ENCODE measurements at places on chromosomes 2 and 18.

- DNase-seq = no peak
Observed at GRCh38 chr2:152693033-152693432, 24.2 kb downstream of the PRPF40A start.

- DNase-seq = no peak
Observed at GRCh38 chr18:53544917-53545316, 679.6 kb downstream of the MBD2 start.

DNA sequence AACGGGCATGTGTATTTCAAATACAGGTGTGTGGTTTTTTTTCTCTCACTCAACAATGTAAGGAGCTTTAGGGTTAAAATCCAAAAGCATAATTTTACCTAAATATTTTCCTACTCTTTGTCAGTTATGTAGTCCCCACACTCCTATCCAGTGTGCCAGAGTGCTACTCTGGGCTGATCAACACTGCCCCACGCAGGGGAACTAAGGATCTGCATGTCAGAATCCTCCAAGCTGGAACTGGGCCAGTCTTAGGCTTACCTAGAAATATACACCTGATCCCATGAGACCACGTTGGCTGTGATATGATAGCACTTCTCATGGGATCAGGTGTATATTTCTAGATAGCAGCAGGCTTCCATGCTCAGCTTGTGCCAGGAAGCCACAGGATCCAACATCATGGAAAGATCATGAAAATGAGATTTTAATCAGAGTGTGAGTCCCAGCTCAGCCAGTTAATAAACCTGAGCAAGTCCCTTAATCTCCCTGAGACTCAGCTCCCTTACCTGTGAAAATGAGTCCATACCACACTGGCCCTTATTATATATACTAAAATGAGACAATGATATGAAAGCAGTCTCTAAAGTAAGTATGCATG is 29.7 kb downstream of the CCDC141 start:
- peak; percentile 62 for DNase-seq

DNA sequence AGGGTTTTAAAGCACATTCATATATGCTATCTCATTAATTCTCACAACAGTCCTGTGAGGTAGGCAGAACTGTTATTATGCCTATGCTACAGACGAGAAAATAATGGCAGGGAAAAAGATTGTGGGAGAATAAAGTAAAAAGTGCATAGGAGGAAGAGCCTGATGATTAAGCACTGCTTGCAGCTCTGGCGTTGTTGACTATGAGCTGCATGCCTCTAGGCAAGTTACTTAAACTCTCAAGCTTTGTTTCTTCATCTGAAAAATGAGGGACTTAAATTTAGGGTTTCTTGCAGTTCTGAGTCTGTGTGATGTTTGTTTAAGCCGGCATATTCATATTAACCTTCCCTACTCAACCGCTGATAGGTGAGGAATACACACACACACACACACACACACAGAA is 51.6 kb upstream of the RAPH1 start:
- no peak for DNase-seq

DNA sequence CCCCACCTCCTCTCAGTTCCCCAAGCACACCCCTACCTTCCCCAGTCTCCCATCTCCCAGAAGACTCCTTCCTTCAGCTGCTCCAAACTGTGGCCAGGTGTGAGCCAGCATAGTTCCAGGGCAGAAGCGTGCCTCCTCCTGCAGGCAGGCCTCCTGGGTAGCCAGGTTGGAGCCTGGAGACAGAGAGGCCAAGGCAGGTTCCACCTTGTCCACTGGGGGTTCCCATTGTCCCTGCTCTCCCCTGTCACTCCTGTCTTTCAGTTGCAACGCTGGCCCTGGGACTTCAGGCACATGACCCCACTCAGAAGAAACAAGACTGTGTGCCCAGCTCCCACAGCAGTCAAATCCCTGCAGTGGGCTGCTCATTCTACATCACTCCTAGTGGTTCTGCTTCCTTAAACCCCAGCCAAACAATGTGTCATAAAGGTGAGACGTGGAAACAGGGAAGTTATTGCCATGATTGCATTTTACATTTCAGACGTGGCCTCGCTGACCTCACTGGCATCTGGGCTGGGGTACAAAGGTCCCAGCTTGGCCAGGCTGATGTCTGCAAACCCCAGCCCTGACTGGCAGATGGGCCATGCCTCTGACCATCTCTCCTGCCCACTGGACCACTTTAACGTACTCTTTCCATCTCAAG is 96.5 kb upstream of the BOD1L2 start:
- DNase-seq = no peak

- DNase-seq = no peak
Observed at GRCh38 chr2:196266855-196267254, 95.5 kb upstream of the STK17B start.

- DNase-seq = no peak
Observed at GRCh38 chr2:99238599-99238998, 16.9 kb downstream of the LYG2 start.

GRCh38 chr2:110100480-110100879 is 15.1 kb downstream of the MALL start:
- peak; percentile 34 for DNase-seq

GRCh38 chr2:196247114-196247975 is 76.0 kb upstream of the STK17B start:
- no peak for DNase-seq

GRCh38 chr2:29060441-29060840 is 13.9 kb downstream of the PCARE start:
- DNase-seq = no peak

DNA sequence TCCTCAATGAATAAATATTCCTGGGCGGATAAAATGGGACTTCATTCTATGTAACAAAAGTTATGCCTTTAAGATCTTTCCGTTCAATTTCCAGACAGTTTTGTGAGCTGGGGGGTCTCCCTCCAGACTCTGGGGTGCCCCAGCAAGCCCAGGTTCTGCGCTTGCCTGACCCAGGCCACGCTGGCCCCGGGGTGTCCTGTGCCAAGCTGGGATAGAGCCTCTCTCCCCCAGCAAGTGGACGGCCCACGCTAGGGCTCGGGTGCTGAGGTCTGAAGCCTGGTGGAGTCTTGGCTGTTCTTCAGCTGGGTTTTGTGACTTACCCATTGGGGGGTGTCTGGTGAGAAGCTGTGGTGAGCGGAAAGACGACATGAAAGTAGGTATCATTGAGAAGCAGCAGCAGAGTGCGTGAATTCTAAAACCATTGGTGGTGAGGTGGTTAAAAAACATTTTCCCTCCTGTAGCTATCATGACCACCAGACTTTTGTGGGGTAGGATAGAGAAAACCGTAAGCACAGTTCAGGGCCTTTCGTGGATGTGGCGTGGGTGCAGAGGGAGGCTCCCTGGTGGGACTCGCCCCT is 346.8 kb downstream of the ANAPC1 start:
- DNase-seq = no peak

GRCh38 chr18:7904529-7904928 is 337.4 kb downstream of the PTPRM start:
- no peak for DNase-seq

DNA sequence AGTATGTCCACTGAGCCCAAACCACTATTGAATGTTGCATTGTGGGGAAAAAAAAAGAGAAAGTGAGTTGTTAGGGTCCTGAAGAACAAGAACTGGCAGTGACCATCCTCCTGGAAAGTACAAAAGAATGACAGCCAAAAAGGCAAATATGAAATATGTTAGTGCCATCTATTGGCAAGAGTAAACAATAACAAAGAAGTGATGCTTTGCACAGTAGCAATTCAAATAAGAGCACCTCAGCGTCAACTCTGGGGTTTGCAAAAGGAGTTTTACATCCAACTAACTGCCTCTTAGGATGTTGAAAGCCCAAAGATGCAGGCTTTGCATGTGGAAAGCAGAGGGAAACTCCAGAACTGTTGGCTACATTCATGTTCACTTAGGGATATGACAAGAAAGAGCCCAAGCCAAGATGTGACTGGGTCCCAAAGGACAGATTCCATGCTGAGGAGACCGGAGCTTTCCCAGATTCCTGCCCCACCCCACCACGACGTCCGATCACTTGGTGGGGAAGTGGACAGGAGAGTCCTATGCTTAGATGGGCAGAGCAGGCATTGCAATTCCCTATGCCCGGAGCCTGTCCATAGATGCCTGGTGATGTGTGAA is 15.6 kb downstream of the TRABD2A start:
- DNase-seq = no peak

DNA sequence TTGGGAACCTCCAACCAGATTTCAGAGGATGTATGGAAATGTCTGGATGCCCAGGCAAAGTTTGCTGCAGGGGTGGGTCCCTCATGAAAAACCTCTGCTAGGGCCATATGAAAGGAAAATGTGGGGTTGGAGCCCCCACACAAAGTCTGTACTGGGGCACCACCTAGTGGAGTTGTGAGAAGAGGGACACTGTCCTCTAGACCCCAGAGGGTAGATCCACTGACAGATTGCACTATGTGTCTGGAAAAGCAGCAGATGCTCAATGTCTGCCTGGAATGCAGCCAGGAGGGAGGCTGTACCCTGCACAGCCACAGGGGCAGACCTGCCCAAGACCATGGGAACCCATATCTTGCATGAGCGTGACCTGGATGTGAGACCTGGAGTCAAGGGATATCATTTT is 573.7 kb upstream of the NXPH2 start:
- no peak for DNase-seq
